Pancreas (tissue), 10 donors: ENCODE measurements at places on chromosomes 3 and 15.

DNA sequence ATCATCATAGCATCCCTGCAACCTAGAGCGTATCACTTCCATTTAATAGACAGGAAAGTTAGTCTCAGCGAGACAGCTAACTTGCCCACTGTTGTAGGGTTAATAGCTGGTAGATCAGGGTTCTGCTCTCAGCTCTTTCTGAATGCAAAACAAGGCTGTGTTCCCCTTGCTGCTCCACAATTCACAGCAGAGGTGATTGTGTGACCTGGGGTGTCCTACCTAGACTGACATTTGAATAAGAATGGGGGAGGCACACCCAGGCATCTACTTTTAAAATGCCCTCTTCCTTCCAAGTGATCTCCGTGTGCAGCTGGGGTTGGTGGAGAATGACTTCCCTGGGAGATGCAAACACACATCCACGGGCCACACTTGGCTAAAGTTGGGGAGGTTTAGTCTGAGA, 43.0 kb upstream of the CACNA2D3 start:
- DNase-seq = no peak

- peak; percentile 11 for DNase-seq
Measured at GRCh38 chr15:58070801-58071418, 5.4 kb upstream of the ALDH1A2 start.

GRCh38 chr3:132983143-132983770, 54.9 kb upstream of the TMEM108 start:
- DNase-seq = no peak

DNA sequence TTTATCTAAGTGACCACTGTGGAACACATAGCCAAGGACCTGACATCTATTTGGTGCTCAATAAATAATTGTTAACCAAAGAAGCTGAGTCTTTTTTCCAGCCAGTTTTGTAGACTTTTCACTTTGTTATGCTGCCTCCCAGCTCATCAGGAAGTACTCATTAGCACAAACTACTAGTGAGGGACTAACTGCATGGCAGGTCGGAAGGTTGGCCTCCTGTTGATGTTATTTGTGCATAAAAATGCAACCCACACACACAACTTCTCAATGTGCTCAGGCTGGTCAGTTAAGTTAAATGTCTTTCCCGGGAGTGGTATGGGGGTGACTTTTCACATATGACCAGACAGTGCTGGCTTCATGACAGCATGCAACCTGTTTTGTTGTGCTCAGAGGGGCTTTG, 263.0 kb upstream of the TOPAZ1 start:
- no peak for DNase-seq

GRCh38 chr15:56794165-56794552, 60.9 kb upstream of the ZNF280D start:
- no peak for DNase-seq

- DNase-seq = no peak
Measured at GRCh38 chr3:31038086-31038739, 143.8 kb upstream of the GADL1 start.

DNA sequence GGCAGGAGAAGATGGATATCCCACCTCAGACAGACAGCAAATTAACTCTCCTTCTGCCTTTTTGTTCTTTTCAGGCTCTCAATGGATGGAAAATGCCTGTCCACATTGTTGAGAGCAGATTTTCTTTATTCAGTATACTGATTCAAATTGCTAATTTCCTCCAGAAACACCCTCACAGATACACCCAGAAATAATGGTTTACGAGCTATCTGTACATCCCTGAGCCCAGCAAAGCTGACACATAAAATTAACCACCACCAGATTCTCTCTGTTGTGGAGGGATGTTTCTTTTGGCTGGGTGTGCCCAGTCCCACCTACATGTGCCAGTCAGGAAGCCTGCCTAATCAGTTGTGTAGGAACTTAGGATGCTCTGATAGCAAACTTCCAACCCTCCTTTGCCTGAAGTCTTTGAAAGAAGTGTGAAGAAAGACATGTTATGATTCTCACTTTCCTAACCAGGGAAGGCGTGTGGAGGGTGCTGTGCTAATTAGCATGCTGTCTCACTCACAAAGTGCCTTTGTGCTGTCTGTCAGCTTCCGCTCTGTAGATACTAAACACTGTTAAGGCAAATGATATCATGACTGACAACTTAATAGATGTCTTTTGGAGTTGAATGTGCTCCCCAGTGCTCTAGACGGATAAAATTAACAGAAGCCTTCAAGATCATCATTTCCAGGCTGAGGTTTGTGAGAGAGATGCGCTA, 208.5 kb downstream of the CLSTN2 start:
- no peak for DNase-seq

- no peak for DNase-seq
Measured at GRCh38 chr3:187025656-187026316, 95.5 kb downstream of the ST6GAL1 start.

- no peak for DNase-seq
Measured at GRCh38 chr3:169931747-169932520, 20.6 kb downstream of the SAMD7 start.

DNA sequence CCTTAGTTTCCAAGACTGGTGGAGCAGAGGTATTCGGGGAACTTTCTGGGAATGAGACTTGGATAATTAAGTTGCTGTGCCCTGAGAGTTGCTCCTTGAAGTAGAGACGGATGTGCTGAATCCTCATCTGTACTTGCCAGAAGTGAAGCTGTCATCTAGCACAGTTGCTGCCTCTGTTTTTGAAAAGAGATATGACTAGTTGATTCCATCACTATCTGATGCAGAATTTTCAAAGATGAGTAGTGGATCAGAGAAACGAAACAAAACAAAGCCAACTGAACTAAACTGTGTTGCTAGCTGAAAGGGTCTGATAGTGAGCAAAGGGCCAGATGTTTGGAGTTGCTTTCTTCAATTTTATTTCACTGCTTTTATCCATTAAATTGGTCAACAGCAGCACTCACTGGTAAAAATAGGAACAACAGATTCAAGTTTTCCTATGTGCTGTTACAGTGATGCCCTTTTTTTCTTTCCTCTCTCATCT, 52.7 kb downstream of the MITF start:
- DNase-seq = no peak

GRCh38 chr3:156702367-156702766, 28.0 kb downstream of the TIPARP start:
- no peak for DNase-seq

DNA sequence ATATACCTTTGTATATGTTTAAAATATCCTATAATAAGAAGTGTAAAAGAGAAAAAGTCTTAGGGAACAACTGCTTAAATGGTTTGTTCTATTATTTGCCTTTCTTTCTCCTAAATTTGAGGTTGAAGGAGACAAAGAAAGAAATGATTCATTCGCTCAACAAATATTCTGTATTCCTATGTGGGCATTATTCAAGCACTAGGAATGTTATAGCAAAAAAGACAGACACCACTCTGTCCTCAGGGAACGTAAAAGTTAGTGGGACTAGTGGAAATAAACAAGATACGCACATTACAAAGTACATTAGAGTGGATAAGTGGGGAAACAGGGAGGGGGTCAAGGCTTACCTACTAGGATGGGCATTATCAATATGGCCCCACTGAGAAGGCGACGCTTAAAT, 332.2 kb downstream of the LPP start:
- DNase-seq = no peak

DNA sequence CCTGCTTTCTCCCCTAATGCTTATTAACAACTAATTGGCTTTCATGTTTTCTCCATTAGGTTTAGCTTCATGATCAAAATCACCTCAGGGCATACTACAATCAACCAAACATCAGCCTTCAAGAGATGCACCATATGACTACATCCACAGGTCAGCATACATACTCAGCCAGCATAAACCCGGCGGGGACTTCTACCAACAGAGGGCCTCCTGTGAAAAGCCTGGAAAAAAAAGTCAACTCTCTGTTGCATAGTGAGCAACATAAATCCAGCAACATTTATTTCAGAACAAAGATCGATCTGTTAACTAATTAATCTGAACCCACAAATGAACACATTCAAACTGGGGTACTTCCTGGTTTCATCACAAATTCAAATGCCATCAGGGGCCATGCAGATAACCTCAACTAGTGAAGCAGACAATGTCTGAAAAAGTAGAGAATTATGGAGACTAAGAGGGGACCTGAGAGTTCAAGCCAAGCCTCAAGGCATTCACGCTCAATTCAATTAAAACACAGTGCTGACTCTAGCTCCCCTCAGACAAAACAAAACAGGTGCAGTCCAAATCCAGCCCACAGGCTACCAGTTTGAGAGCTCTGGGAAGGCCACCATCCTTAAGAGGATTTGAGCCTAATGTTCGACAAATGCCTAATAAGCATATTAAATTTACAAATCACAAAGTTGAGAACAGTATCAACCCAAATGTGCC, 124.5 kb downstream of the MAGI1 start:
- no peak for DNase-seq

- DNase-seq = no peak
Measured at GRCh38 chr15:57932348-57932747, 133.2 kb downstream of the ALDH1A2 start.

DNA sequence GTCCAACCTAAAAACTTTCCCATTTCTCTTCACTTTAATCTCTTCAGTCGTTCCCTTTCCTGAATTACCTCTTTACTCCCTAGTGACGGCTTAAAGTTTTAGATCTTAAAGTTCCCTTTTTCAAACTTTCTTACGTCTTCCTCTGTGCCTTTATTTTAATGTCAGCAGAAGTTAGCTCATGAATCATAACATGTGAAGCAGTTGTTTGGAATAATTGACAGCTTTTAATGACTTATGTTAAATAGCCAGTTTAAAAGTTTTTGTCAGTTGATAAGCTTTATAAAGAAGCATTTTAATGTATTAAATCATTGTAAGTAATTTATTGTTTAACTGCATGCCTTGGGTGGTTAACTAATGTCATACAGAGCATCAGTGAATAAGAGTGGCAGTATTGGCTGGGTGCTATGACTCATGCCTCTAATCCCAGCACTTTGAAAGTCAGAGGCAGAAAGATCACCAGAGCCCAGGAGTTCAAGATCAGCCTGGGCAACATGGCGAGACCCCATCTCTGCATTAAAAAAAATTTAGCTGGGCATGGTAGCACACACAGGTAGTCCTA, 33.9 kb downstream of the PIK3CA start:
- DNase-seq = no peak
